ENCODE measurements at places on chromosomes 11 and 22.

DNA sequence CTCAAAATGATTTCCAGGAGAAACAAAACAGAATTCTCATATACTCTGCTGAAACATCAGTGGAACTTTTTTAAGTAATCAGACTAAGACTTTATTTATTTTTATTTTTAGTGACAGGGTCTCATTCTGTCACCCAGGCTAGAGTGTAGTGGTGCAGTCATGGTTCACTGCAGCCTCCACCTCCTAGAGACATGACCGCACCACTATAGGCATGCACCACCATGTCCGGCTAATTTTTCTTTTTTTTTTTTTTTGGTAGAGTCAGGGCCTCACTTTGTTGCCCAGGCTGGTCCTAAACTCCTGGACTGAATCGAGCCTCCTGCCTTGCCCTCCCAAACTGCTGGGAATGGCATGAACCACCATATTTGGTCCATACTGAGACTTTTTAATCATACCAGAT is 42.9 kb downstream of the PRDM10 start:
- DNase-seq: no peak

DNA sequence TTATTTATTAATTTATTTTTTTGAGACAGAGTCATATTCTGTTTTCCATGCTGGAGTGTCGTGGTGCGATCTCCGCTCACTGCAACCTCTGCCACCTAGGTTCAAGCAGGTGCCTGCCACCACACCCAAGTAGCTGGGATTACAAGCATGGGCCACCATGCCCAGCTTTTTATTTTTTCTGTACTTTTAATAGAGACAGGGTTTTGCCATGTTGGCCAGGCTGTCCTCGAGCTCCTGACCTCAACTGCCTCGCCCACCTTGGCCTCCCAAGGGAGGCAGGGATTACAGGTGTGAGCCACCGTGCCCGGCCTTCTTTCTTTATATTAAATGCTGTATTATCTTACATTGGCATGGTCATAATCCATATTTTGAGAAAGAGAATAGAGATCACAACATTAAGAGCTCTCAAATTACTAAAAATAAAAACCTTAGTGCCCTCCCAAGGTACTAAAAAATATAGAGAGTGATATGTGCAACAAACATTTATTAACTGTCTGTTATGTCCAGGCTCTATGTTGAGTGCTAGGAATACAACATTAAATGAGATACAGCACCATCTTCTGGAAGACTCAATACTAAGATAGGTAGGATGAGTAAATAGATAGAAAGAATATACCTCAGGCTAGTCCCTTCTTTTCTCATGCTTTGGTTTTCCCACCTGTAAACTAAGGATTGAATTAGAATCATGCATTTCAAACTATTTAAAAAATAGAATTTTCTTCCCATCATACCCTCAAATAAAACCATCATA is 84.1 kb downstream of the BBOX1 start:
- DNase-seq: no peak

- DNase-seq: no peak
These were observed 4.4 kb downstream of the MRGPRE start for GRCh38 chr11:3227568-3228444.

DNA sequence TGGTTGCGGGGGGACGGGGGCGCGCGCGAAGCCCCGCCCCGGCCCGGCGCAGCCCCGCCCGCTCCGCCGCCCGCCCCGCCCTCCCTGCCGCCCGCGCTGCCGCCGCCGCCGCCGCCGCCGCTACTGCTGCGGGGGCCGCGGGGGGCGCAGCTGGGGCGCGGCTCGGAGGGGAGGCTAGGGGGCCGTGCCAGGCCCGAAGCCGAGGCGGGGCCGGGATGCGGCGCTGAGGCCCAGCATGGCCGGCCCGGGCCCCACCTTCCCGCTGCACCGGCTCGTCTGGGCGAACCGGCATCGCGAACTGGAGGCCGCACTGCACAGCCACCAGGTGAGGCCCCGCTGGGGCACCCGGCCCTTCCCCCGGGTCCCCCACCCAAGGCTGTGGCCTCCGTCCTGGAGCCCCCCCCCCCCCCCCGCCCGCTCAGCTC is at the start of gene ANKRD13D:
Gene ANKRD13D, plus strand, starts transcription at position 78 of the 425 bp plus-strand sequence. Its CDS starts 158 bp downstream, at position 236.
- no peak for DNase-seq

- DNase-seq: no peak
These were observed 6.6 kb upstream of the DPF2 start for GRCh38 chr11:65327021-65327420.

- no peak for DNase-seq
These were observed 7.0 kb downstream of the MAPK8IP2 start for GRCh38 chr22:50607659-50608020.

DNA sequence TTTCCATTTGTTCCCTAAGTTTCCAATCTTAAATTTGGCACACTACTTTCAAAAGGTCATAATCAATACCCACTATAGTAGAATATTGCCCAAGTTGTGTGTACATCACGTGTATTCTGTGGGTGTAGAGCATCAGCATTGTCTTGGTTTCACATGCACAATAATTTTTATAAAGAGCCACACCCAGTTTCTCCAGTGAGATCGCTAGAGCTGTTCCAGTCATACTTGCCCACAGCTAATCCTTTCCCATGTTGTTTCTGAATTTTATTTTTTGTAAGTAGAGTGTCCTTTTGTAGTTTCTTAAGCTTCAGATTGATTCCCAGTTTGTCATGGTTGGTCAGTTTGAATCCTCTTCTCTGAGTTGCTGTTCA is 13.7 kb downstream of the FAM118B start:
- DNase-seq: no peak

DNA sequence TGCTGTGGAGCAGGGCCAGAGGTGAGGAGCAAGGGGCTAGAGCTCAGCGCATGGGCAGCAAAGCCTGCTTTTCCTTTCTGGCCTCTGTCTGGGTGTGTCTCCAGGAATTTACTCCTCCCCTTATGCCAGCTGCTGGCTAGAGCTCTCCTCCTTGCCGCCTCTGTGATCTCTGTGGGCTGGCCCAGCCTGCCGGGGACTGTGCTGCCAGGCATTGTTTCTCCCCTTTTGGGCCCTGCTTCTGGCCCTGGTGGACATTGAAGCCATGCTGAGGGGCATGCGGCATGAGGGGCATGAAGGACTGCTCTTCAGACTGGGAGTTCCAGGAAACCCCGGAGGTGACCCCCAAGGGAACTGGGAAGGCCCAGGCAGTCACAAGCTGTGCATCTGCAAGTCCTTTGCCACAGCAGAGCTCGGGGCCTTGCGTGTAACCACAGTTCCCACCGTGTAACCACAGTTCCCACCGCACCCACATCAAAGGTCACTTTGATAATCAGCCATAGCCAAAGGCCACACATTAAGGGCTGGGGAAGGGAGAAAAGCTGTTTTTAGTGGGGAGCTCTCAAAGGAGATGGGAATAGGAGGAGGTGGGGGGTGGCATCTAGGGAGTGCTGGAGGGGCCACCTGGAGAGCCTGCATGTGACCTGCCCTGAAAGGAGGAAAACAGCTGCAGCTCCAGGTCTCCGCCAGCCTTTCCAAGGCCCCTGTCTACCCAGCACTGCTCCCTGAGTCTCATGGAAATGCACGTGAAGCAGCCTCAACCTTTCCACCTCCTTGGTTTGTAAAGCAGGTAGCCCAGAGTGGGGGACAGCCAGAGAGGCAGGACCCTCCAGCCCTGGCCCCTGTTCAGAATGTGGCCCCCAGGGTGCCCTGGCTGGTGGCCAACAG is 62.3 kb downstream of the PPFIBP2 start:
- peak; percentile 34 for DNase-seq

DNA sequence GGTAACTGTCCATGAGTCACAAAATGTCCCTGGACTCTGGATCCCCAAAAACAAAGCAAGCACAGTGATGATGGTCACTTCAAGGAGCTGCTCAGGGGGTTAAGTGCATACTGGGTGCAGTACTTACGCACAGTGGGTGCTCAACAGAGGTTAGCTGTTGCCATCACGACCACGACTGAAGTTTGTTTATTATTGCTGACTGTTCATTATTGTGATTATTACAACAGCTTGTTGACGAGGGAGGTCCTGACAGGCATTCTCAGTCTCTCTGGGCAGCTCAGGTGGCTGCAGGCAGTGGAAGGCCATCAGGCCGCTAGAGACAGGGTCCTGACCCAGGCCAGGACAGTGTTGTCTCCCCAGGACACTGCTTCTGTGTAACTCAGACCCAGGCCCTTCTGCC is 418.8 kb downstream of the SHANK2 start:
- no peak for DNase-seq

DNA sequence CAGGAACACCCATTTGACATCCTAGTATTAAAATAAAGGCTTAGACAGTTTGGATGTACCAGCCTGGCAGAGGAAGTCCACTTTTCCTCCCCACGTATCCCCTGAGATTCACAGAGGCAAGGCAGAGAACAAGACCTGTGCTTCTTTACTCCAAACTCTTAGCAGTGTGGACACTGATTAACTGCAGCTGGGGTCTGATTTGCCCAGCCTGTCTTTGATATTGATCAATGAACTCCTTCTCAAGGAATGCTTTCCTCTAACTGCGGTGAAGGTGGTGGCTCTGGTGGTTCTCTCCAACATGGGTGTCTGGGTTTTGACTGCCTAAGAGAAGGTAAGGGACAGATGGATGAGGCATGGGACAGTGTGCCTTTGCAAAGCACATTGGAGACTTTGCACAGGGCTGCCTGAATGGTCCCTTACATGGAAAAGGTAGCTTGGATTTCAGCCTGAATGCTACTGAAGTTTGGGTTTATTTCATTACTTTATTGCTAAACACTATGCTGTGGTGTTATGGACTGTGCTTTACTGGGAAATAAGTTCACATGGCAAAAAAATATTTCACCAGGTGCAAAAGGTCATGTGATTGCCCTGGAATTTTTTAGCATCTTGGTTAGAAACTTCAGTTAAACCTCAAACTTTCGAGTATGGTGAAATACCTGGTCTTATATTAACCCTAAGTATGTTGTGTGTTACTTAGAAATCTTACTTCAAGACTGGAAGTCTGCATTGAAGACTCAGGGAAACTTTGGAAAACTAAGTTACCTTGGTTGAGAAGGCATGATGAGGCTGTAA is 1.8 kb downstream of the GAS2 start:
- DNase-seq: no peak

GRCh38 chr11:72760539-72761405 is 8.6 kb upstream of the ARAP1 start:
- no peak for DNase-seq

DNA sequence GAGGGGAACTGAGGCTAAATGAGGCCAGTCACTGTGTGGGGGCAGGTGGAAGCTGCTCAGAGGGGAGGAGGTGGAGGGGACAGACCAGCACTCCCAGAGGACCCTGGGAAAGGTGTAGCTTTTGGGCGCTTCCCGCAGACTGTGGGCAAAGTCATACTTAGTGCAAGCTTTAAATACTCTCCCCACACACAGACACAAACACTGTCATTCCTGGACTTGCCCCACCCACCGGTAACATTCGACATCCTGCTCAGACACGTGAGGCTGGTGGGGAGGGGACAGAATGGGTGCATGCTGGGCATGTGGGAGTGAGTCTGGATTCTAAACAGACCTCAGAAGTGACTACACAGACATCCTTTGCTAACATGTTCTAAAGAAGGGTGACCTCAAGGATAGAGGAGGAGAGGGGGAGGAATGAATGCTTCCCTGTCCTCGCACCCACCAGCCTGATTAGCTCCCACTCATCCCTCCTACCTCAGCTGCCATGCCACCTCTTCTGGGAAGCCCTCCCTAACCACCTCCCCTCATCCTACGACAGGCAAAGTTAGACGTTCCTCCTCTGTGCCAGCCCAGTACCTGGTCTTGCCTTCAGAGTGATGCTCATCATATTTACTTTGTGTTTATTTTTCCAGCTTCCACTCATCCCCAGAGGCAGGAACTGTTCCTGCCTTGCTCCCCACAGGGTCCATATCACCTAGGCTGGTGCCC is 22.2 kb downstream of the TSKU start:
- no peak for DNase-seq

DNA sequence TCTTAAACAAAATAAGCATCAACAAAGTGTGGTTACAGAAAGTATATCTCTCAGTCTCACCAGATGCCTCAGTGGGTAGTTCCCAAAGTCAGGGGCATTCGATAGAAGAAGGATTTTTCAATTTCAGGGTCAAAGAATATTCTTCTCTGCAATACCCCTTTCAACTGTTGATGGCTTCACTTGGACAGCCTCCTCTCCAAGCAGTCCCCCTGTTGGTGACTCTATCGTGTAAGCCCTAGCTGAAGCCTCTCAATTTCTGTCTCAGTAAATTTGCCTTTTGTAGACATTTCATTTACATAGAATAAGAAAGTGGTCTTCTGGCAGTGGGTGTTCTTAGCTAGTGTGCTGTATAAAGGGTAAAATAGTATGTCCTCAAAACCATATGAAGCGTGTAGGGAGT is 11.3 kb upstream of the CCDC83 start:
- DNase-seq: no peak

DNA sequence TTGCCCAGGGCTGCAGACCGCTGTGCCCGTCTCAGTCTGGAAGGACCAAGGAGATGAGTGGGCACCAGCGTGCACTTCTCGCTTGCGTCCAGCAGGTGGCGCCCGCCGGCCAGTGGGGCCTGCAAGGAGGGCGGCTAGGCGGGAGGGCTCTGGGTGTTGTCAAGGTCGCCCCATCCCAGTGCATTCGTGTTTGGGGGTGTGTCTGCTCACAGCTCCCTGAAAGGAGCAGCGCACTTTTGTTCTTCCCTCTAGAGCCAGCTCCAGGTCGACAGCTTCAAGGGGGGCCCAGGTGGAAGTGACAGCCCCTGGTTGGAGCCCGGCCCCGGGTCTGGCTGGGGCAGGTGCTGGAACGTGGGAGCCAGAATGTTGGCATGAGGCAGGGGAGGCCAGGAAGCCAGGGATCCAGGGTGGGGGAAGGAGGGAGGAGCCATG is 23.4 kb upstream of the MPPED1 start:
- DNase-seq: peak; percentile 44

DNA sequence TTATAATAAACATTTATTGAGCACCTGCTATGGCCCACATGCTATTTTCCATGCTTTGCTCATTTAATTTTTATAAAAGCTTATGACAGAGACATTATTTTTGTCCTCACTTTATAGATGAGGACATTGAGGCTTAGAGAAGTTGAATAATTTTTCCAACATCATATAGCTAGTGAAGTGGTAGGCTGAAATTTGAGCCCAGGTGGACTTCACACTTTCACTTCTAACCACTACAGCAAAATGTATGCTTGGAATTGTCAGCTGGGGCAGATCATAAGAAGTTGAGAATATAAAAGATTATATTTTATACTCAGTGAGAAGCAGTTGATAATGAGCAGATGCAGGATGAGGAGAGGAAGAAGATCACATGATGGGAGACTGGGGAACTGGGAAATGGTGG is 146.1 kb downstream of the LDLRAD3 start:
- DNase-seq: no peak

DNA sequence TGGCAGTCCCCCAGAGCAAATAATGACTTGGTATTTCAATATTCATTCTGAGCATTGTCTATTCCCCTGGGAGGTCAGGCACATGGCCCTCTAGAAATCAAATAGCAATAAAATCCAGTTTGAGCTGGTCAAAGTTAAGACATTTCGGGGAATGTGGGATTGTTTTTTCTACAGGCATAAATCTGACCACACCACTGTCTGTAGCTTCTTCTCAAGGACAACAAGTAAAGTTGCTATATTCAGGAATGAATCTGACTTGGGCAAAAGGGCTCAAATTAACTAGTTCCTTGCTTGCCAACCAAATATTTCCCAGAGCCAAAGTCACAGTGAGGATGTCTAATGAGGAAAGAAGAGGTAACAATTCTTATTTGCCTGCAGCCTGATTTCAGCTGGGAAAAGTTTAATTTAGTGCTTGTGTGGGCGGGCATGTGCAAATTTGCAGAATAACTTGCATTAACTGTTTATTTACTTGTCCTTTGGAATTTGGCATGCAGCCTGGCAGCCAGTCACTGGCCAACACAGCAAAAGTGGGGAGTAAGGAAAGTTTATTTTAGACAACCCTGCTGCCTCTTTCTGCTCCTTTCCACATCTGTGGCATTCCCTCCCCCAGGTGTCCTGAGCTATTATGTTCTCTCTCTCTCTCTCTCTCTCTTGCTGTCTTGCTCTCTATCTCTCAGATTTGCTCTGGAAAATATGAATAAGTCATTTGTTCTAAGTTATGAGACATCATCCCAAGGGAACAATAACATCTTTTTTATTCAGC is 51.2 kb upstream of the ARHGAP20 start:
- DNase-seq: peak; percentile 33
